ENCODE measurements at places on chromosomes 4 and X. TPM values are rescaled to one million over a fixed set of nuclear protein-coding genes. Genes with fewer than 3 reads are reported as not detected.

Gene CDS1
- total RNA-seq: 0.12 TPM

Gene FGFBP1
- total RNA-seq: not detected

Gene HELT
- total RNA-seq: not detected

Gene BEX3
- 181 TPM for total RNA-seq

Gene RRH
- total RNA-seq: not detected

Gene BEND2
- total RNA-seq: not detected

Gene CLCN4
- 0.78 TPM for total RNA-seq

Gene TMSB15C
- 3.0 TPM for total RNA-seq

Gene MSANTD1
- 0.12 TPM for total RNA-seq

Gene KDR
- total RNA-seq: under 0.01 TPM

Gene MAGEA4
- 0.60 TPM for total RNA-seq

Gene CPLX1
- not detected for total RNA-seq

Gene CYTL1
- total RNA-seq: 24.6 TPM

Gene C4orf33
- total RNA-seq: 17.1 TPM

Gene ODAPH
- total RNA-seq: not detected

Gene TBX22
- total RNA-seq: not detected

Gene CXorf49
- not detected for total RNA-seq

Gene CYBB
- total RNA-seq: not detected

Gene PPP4R3C
- total RNA-seq: 0.10 TPM

Gene CASP3
- 56.1 TPM for total RNA-seq

Gene CCNG2
- 23.9 TPM for total RNA-seq

Gene TRPC5OS
- not detected for total RNA-seq

Gene TLR7
- total RNA-seq: not detected

Gene PABPC1L2B
- total RNA-seq: not detected

Gene COL4A6
- 1.1 TPM for total RNA-seq

Gene CD99L2
- total RNA-seq: 48.9 TPM

Gene CLGN
- not detected for total RNA-seq

Gene APLN
- 0.98 TPM for total RNA-seq

Gene LYAR
- total RNA-seq: 31.5 TPM

Gene TCEAL3
- 17.8 TPM for total RNA-seq

Gene HS6ST2
- total RNA-seq: not detected
